ENCODE measurements at places on chromosomes 6 and 20.

GRCh38 chr6:56050530-56051201 lies 175.3 kb upstream of the BMP5 start:
- DNase-seq, result no peak

- no peak for DNase-seq
Observed at GRCh38 chr20:57199656-57200405, 66.6 kb downstream of the BMP7 start.

DNA sequence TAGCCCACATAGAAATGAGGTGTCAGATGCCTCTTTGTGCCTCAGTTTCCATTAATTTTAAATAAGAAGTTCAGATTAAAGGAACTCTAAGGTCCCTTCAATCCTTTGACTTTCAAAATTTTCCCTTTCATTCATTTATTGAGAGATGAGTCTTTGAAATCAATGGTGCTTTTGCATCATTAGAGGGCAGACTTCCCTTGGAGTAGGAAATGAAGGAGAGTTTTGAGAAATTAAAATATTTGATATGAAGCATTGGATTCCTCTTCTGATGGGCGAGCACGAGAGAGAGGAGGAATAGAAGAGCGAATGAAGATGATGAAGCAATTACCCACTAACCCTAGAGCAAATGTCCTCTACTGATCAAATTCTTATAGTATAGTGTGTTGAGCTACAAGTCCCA lies 105.7 kb downstream of the EDN1 start:
- no peak for DNase-seq

GRCh38 chr20:21156266-21156665 lies 30.4 kb downstream of the KIZ start:
- DNase-seq, result no peak

GRCh38 chr6:4608361-4609115 lies 167.7 kb upstream of the CDYL start:
- no peak for DNase-seq

GRCh38 chr6:12288211-12288618 lies 1.9 kb upstream of the EDN1 start:
- no peak for DNase-seq

DNA sequence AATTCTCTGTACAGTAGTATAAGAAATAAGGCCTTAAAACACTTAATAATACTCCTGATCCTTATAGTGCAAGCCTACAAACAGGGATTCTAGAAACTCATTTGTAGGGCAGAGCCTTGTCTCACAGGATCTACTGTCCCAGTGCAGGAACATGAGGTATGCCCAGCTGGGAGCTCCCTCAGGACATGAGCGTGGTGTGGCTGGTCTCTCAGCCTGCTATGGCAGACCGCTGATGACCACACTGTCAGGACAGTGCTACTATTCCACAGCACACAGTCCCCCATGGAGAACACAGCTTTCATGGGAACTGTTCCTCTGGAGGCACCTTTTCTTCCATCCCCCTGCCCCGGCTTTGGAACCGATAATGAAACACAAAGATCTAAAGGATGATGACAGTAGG lies 53.0 kb downstream of the SERAC1 start:
- DNase-seq, result no peak

GRCh38 chr6:3068329-3069214 lies at the start of gene RIPK1:
Gene RIPK1 (plus strand): TSS chr6:3068494. CDS start chr6:3076824, 8,330 bp downstream.
- DNase-seq, result peak; percentile 96

DNA sequence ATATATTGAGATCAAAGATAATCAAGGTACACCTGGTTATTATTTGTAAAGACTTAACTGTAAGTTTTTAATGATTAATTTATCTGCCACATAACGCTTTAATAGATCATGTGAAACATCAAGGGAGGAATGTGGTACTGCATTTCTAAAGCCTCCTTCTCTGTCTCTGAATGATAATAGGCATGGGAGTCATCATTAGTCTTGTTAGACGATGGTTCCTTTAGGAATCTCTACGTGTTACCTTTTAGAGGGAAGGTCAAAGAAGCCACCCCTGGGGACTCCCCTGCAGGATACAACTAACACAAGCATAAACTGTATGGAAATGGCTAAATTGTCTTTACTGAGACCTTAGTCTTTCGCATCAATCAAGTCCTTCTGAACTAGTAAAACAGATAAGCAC lies 173.6 kb upstream of the MCHR2 start:
- DNase-seq, result no peak

GRCh38 chr6:132369526-132369925 lies 31.7 kb downstream of the MOXD1 start:
- no peak for DNase-seq

DNA sequence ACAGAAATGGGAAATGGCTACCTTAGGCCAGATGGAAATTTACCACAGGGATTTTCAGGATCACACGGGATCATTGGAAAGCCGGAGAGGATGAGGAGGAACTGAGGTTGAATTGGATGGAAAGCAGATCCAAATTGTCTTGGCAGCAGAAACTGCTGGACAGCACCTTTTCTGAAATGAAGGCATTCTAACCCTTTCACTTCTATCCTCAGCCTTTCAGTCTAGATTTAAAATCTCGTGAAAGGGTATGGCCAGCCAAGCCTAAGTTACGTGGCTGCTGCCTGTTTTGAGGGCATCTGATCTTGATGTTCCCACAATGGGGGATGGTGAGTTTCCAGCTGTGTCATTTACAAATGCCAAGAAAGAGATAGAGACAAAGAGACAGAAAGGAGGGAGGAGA lies 358.2 kb downstream of the KIF16B start:
- no peak for DNase-seq

DNA sequence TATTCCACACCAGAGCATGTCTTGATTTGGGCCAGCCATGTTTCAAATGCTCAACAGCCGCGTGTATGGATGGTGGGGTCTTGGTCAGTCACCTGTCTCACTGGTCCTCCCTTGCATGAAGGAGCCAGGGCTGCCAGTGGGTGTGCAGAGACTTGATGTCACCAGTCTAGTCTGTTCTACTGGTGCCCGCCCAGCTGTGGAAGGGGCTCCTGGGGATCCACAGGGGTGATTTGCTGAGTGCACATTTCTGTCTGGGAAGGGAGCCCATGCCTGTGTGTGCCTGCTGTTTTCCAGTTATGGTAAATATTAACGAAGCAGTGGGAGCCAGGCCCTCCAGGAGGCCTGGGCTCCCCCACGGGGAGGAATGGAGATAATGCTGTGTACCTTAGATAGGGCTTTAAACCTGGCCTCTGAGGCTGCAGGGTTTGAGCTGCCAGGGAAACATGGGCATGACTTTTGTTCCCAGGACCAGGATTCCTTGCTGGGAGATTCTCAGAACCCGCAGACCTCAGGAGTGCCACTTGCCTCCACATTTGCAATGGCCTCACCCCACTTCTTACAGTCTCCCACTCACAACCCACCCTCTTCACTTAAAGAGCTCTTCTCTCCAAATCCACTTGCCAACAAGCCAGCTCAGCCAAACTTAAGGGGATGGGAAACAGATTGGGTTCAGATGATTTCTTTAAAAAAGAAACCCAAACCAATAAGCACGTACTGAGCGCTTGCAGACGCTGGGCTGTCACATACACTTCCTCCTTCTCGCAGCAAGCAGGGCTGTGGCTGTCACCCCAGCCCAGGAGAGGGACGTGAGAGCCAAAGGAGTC lies 54.1 kb downstream of the VEGFA start:
- no peak for DNase-seq

DNA sequence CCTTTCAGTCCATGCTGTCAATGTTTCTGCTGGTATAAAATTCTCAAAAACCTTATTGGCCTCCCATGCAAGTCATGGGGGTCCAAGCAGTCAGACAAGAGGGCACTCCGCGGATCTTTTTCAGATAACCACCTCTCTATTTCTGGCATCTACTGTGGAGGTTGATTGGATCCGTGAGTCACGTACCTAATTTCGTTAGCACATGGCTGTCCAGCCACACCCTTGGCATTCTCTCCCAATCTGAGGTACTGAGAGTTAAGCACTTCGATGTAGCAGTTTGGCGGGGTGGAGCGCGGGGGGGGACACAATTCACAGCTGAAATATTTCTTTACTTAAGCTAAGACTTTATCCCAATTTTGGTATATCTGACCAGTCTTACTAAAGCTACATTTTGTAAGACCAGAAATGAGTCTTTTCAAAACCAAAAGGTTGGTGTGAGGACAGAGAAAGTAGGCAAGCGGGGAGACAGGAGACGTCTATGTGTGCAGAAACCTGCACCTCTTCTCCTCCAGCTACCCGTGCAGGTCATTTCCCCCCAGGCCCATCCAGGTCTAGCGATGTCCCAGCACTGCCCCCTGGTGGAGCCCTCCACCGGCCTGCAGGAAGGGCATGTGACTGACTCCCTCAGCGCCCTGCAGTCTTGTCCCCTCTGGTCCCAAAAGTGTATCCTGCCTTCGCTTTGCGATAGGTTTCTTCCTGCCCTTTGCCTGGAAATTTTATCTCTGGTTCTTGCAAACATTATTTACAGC lies 113.1 kb downstream of the ADAT2 start:
- peak; percentile 36 for DNase-seq

- DNase-seq, result no peak
Observed at GRCh38 chr6:40359808-40360207, 227.4 kb downstream of the LRFN2 start.

GRCh38 chr20:54200487-54201267 lies 7.2 kb upstream of the PFDN4 start:
- no peak for DNase-seq

DNA sequence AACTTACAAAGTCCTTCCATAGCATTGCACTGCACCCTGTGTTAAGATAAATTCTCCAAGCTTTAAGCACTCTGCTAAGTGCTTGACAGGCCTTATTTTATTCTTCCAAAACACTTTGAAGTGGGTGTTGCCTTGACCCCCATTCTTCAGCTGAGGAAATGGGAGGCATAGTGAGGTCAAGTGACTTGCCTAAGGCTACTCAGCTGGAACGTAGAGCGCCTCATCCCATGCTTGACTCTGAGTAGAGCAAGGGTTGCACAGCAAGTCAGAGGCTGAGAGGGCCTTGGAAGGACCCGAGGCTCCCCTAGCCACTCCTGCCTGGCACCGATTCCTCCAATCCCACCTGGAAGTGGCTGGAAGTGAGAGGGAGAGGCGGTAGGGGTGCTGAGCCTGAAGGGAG lies 19.6 kb upstream of the CSNK2A1 start:
- no peak for DNase-seq

GRCh38 chr6:87897663-87898062 lies 150.0 kb upstream of the SPACA1 start:
- no peak for DNase-seq

DNA sequence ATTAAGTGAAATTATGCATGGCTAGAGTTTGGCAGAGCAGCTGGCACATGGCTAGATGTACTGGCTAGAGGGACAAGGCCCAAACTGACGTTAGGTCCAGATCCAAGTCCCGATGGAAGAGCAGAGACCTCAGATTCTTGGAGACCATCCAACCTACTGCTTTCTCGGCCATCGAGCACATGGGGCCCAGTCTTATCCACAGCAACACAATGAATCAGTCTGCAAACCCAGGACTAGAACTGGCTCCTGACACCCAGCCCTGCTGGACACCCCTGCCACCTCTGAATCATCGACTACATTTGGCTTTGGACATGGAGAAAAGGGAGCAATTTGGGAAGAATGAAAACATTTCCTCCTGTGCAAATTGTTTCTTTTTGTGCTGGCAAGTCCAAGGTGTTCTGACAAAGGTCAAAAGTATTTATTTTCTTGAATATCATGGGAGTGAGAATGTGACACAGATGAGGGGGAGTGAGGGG lies 23.9 kb upstream of the YWHAB start:
- no peak for DNase-seq

- DNase-seq, result no peak
Observed at GRCh38 chr6:14088600-14089192, 28.9 kb upstream of the CD83 start.

- no peak for DNase-seq
Observed at GRCh38 chr6:13117570-13117969, 210.8 kb downstream of the TBC1D7 start.

DNA sequence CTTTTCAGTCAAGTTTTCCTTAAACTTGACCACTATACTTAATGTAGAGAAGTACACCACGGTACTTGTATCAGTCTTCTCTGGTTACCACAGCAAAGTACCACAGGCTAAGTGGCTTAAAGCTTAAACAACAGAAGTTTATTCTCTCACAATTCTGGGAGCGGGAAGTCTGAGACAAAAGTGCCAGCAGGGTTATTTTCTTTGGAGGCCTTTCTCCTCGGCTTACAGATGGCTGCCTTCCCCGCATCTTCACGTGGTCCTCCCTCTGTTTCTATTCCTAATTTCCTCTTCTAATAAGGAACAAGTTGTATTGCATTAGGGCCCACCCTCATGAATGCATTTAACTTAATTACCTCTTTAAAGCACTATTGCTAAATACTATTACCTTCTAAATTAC lies 258.0 kb downstream of the PLCB1 start:
- DNase-seq, result no peak

DNA sequence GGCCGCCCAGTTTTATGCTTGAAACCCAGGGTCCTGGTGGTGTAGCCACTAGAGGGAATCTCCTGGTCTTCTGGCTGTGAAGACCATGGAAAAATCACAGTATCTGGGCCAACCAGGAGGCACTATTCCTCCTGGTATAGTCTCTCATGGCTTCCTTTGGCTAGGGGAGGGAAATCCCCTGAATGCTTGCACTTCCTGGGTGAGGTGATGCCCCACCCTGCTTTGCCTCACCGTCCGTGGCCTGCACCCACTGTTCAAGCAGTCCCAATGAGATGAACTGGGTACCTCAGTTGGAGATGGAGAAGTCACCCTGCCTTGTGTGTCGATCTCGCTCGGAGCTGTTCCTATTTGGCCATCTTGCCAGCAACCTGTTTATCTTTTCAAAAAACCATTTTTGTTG lies 10.1 kb upstream of the ZNF337 start:
- peak; percentile 67 for DNase-seq

- no peak for DNase-seq
Observed at GRCh38 chr20:57806476-57806875, 96.7 kb upstream of the PMEPA1 start.

DNA sequence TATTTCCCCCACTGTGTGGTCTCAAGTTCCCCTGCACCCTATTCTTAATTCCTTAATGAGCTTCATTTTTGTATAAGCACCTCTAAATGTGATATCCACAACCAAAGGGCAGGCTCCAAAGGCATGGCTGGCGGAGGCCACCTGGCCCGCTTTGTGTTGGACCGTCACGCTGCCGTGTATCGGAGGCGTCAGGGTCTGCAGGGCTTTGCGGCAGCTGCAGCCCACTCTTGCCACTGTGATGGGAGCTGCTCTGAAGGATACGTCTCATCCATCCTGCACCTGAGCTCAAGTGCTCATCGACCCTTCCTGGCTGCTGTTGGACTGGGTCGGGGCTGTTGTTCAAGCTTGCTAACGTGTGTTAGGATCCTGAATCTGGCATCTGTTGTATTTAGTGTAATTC lies 177.6 kb downstream of the ARID1B start:
- no peak for DNase-seq

DNA sequence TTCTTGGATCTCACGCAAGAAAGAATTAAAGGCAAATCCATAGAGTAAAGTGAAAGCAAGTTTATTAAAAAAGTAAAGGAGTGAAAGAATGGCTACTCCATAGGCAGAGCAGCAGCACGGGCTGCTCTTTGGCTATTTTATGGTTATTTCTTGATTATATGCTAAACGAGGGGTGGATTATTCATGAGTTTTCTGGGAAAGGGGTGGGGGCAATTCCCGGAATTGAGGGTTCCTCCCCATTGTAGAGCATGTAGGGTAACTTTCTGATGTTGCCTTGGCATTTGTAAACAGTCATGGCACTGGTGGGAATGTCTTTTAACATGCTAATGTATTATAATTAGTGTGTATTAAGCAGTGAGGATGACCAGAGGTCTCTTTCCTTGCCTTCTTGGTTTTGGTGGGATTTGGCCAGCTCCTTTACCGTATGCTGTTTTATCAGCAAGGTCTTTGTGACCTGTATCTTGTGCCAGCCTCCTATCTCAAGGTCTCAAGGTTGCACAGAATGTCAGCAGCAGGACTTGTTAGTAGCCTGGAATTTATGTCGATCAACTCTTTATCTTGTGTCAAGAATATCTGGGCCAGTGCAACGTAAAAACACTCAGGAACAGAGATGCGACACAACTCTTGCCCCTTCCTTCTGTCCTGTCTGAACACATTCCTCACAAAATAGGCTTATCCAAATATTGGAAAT lies 931.4 kb downstream of the QKI start:
- DNase-seq, result no peak
